Ascending aorta (tissue), 2 donors: ENCODE measurements at places on chromosomes 4 and X. TPM values are rescaled to one million over a fixed set of nuclear protein-coding genes. Genes with fewer than 3 reads are reported as not detected.

Gene CSAG1
- not detected for total RNA-seq

Gene TRIM60
- not detected for total RNA-seq

DNA sequence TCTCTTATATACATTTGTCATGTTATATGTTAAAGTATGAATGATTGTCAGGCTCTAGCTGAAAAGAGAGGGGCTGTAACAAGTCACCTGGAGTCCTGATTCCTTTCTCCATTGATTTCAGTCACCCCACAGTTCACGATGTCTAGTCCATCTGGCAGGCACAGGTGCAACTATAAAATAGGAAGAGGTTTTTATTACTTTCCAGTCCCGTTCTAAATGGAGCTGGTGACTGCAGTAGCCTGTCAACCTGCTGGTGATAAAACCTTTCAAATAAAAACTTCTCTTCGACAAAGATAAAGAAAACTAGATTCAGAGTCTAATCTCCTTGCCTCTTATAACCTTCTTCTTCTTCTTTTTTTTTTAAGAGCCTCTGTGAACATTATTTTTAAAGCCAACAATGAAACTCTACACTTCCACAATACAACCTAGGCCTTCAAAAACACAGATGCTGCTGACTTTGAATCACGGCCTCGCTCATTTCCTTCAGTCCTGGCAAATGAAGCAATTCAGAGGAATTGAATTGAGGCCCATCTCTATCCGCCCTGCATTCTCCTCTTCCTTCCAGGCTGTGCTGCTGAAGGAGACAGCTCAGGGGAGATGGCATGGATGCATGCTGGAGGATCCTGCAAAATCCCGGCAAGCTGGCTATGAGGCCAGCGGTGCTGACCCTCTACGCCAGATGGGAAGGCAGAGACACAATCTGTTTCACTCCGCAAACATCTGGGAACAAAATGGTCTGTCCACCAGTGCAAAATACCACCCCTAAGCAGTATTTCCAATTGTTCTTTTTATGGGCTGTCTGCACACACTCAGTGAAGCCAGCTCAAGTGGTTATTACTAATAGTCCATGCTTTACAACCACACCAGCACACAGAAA, 27.3 kb upstream of the CDKN2AIP start:
- DNase-seq = no peak

GRCh38 chrX:42739741-42740140, 38.2 kb downstream of the PPP1R2C start:
- no peak for DNase-seq

- DNase-seq = no peak
Observed at GRCh38 chrX:123884809-123885408, 25.1 kb downstream of the XIAP start.

- no peak for DNase-seq
Observed at GRCh38 chr4:23822181-23822580, 67.7 kb downstream of the PPARGC1A start.

DNA sequence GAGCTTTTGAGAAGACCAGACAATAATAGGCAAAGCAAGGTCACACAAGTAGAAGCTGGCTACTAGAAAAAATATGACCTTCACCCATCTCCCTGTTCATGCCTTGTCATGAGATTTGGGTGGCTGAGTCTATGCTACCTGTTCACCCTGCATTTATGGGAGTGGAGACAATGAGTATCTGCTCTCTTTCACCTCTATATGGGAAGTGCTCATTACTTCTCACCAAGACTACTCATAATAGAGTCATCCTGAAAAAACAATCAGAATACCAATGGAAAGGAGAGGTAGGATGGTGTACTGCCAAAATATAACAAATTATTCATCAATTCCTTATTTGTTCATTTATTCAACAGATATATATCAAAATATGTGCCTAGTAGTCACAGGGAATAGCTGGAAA, 921.8 kb upstream of the INTU start:
- DNase-seq = no peak

DNA sequence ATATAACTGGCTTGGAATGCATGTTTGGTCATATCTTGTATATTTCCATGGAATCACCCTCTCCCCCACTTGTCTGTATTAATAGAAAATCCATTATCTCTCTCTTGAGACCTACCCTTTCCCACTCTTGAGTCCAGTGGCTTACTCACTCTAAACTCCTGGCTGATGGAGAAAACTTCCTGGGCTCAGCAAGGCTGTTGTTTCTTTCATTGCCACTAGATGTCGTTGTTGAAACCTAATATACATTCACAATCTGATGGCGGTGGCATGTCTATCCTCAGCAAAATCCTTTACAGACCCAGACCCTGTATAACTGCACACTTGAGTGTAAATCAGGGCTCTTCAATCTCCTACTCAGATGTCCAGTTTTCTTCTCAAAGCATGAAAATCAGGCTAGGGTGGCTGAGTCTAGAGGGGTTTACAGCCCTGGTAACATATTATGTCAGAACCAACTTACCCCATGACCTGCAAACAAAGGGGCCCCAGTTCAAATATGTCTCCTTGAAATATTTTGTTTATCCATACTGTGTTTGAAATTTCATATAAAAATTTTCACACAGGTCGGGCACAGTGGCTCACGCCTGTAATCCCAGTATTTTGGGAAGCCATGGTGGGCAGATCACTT, 70.0 kb upstream of the FAM241A start:
- DNase-seq = no peak
